Stimulated activated CD8-positive, alpha-beta memory T cell treated with anti-CD3 and anti-CD28 coated beads, Interleukin-4, amount 100 ng/mL, for 1 hour (primary cell): ENCODE measurements at places on chromosomes 2 and 18.

DNA sequence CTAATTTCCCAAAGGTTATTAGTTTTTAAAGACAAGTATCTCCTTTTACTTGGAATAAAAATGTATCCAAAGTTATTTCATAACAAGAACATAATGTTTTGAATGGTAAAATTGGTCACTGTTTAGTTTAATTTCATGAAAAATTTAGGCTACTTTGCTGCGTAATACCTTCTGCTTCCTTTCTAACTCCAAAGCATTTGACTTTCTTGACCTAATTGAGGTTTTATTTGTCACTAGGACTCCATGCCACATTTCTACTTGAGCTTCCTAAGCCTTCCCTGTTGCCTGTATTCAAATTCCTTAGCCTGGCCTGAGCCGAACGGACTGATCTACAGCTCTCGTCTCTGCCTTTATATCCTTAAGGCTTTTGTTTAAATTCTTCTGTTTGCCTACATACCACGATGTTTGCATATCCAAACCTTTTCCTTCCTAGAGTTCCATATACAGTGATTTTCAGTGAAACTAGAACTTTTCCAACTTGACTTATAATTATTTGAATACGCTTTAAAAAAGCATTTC lies 25.1 kb downstream of the ARMC9 start:
- no peak for DNase-seq

DNA sequence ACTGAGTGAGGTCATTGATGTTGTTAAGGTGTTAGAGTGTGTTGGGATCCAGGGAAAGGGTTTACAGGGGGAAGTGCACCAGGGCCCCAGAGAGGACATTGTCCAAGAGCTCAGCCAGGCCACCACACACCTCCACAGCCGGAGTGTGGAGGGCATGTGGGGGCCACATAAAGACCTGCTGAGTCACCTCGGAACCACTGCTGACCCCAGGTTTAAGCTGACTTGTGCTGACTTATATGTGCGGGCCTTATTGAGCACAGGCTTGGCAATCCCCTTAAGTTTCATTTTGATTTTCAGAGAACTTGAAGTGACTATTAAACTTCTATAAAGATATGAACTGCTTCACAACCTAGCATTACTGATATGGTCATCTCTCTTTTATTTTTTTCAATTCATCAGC lies 166.2 kb upstream of the MAP3K20 start:
- no peak for DNase-seq

GRCh38 chr2:232327105-232328031 lies 51.2 kb upstream of the ALPP start:
- DNase-seq: peak; percentile 73

- DNase-seq: no peak
These were observed 18.8 kb downstream of the COA5 start for GRCh38 chr2:98589489-98589888.

GRCh38 chr2:176612736-176613135 lies 343.5 kb downstream of the MTX2 start:
- no peak for DNase-seq

DNA sequence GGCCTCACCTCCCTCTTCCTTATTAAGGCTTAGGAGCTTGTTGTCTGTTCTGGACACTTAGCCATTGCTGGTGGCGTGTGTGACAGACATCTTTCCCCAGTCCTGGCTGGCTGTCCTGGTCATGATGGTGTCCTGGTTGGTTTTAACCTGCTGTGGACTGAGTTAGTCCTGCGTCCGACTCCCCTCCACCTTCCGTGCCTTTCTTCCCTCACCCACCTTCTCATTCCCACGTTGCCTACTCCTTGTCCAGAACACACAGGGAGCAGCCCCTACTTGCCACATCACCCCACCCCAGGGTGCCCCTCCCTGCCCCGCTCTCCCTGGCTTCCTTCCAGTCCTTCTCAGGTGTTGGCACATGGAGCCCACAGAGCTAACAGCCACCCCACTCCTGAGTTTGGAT lies 9.5 kb downstream of the ANO7 start:
- no peak for DNase-seq

GRCh38 chr18:35424356-35424755 lies 47.2 kb upstream of the ZNF396 start:
- no peak for DNase-seq

DNA sequence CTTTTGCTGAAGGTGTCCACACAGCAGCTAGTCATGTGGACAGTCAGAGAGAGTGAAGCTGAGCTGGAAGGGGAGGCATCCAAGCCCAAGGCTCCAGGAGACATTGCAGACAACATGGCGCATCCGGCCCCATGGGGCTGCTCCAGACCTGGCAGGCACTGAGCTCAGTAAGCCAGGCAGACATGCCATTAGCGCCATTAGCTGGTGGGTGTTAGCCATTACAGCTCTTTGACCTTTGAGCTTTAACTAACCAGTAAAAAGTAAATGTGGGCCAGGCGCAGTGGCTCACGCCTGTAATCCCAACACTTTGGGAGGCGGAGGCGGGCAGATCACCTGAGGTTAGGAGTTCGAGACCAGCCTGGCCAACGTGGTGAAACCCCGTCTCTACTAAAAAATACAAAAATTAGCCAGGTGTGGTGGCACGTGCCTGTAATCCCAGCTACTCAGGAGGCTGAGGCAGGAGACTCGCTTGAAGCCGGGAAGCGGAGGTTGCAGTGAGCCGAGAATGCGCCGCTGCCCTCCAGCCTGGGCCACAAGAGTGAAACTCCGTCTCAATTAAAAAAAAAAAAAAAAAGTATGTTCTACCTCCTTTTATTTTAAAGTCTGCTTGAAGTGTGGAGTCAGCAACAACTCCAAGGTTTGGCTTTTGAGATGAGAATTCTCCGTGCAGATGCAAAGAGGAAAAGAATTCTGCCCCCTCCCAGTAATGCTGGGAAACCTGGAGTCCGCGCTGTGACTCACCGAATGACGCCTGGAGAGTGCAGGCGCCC lies 69.4 kb downstream of the TWSG1 start:
- DNase-seq: no peak

DNA sequence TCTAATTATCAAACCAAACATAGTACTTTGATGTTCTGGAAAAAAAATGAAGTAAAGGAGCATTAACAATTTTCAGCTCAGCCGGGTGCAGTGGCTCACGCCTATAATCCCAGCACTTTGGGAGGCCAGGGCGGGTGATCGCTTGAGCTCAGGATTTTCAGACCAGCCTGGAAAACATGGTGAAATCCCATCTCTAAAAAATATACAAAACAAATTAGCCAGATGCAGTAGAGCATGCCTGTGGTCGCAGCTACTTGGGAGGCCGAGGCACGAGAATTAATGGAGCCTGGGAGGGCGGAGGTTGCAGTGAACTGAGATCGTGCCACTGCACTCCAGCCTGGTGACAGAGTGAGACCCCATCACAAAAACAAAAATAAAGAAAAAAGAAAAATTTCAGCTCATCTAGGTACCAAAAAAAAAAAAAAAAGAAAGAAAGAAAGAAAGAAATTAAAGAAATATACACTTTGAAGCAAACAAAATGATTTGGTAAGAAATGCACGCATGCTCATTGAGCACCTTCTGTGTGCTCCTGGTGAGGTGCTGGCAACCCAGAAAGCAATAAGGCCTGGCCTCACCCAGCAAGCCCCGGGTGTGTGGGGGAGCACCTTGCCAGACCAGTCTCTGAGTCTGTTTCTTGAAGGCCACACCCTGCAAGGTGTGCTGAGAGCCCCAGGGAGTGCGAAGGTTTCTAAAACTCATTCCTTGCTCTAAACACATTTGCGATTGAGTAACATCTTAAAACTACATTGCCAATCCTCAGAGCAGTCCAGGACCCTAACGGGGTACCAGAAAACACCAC lies 133.5 kb downstream of the TFCP2L1 start:
- DNase-seq: no peak

GRCh38 chr18:43314941-43315340 lies 37.7 kb upstream of the SYT4 start:
- no peak for DNase-seq

DNA sequence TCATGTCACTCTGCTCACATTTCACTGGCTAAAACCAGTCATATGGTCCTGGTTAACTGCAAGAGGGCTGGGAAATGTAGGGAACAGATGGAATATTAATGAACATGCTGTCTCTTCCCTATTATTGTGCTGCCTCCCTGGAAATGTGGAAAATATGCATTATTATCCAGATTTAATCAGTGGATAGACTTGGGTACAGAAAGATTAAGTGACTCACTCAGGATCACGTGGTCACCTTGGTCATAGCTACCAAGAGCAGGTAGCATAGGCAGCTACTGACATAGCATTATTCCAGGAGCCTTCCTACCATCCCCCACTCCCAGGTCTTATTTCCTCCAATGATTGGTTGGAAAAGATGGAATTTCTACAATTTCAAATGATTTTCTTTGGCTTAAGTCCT lies 141.1 kb downstream of the HRH4 start:
- DNase-seq: no peak

GRCh38 chr2:178498137-178498536 lies 17.9 kb downstream of the PLEKHA3 start:
- no peak for DNase-seq

- DNase-seq: no peak
These were observed 48.2 kb upstream of the PAPOLG start for GRCh38 chr2:60707750-60708371.

DNA sequence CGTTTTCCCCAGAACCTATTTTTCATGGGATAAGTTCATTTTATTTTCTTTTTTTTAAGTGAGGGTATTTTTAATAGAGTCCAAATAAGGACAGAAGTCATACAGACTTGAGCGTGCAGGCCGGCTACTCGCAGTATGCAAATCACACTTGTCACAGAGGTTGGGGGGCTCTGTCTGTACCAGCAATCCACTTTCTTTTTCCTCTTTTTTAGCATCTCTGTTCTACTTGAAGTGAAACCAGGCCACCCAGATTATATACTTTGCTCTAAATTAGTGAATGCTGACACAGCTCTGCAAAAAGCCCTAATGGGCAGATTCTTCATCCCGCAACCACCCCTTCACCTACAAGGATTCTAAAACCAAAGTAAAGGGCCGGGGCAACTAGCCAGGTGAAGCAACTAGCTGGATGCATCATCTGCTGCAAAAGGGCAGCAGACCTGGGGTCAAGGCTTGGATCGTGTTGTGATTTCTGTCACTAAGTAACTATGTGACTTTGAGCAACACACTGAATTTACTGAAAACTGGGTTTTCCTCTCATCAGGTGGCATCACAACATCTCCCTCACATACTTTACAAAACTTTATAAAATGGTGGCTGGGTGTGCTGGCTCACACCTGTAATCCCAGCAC lies 18.4 kb downstream of the KDSR start:
- no peak for DNase-seq

GRCh38 chr2:42554392-42554791 lies 14.0 kb upstream of the MTA3 start:
- DNase-seq: no peak

DNA sequence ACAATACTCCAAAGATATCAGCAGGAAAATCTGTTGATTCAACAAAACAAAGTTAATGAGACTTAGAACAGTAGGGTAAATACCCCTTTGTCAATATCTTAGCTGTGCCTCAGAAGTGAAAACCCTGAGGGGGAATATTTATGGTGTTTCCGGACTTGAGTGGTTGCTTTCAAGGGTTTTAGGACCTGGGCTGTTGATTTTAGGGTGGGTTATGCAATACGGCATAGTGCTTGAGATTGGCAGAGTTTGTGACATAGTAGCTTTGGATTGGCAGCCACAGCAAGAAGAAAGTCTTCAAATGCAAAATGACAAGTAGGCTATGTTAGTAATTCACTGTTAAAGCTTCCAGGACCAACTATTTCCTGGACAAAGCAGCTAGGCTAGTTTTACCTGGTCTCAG lies 826.3 kb upstream of the CDH2 start:
- no peak for DNase-seq

DNA sequence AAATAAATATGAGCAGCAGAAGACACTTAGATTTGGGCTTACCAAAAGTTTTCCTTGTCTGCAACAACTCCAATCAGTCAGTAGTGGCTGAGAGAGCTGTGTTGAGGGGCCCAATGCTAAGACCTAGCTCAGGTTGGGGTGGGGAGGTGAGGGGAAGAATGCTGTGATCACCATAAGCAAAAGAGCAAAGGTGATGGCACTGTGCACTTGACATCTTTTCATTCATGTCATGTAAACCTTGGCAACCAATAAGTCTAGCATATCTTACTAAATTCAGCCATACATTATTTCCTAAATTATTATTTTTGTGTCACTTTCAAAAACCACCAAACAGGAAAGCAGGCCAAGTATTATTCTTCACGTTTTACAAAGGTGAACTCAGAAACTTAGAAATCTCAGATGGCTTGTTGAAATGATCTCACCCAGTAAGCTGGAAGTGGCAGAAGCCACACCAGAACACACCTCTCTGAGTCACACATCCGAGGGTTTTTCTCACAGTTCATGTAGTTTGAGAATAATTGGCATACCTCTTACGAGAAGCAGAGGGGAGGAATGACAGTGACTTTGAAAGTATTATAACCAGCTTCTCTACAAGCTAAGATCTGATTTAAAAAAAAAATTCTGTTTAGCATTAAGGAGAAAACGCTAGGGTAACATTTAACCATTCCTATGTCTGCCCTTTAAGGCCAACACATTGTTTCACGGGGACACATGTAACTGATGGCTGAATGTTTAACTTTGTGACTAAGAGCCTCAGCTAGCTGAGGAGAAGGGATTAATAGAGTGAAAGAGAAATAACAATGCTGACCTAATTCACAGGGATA lies 43.3 kb upstream of the SETBP1 start:
- DNase-seq: no peak

- DNase-seq: no peak
These were observed 74.1 kb downstream of the CABYR start for GRCh38 chr18:24212939-24213338.
